ENCODE measurements at places on chromosomes 11 and 22.

GRCh38 chr11:34314936-34315335 is 42.9 kb downstream of the ABTB2 start:
- no peak for DNase-seq

DNA sequence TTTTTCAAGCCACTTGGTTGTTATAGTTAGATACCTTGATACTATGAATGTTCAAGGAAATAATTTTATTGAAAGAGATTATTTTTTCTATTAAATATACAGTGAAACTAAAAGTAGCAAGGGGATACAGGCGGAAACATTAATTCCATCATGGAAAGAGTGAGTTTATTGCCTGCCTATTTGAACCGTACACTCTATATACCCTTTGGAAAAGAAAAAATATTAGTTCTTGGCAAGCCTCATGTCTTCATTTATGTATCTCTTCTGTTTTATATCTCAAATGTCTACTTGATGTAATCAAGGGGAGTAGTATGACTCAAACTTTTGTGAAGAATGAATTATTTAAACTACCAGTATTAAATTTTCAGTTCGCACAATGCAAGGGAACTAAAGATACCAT is 54.0 kb downstream of the GAS2 start:
- no peak for DNase-seq

DNA sequence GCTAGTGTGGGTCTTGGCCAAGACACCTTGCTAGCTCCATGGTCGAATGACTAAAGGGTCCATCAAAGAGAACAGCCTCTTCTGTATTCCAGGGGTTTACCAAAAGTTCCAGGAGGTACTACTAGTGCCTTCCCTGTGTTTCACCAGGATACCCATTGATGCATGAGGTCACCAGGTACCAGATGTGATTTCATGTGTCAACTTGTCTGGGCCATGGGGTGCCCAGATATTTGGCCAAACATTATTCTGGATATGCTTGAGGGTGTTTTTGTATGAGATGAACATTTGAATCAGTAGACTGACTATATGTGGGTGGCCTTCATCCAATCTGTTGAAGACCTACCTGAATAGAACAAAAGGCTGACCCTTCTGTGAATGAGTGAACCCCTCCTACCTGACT is 92.8 kb downstream of the GALNT18 start:
- DNase-seq: no peak

DNA sequence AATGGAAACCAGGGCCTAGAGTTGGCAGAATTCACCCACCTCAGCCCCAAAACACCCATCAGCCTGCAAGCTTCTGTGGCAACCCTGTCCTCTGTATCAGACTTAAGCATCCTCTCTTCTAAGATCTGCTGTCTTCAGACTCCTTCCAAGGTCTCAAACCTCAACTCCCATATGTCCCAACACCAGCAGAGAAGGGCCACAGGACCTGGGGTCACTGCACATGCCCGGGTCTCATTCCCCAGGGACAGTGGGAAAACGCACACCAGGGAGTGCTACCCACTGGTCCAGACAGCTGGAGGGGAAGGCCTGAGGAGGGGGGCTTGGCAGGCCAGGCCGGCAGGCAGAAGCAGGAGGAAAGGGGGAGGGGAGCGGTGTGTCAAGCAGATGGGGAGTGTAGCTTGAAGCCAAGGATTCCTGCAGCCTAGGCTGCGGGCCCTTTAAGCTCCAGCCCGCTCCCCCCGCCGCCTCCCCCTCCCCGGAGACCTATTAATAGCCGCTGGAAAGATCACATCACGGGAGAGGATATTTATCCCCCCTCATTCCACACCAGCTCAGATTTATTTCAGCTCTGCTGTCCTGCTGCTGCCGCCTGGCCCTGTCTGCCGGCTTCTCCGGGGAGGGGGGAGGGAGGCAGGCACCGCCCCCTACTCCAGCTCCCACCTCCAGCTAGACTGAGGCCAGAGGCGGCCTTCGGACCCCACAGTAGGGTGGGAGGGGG is 16.7 kb downstream of the BCL9L start:
- DNase-seq: peak; percentile 88

GRCh38 chr11:72996959-72997358 is 145.2 kb downstream of the FCHSD2 start:
- DNase-seq: no peak

- no peak for DNase-seq
These were observed 68.3 kb upstream of the CECR2 start for GRCh38 chr22:17300926-17301325.

- no peak for DNase-seq
These were observed 21.2 kb upstream of the OR10W1 start for GRCh38 chr11:58289266-58289665.

DNA sequence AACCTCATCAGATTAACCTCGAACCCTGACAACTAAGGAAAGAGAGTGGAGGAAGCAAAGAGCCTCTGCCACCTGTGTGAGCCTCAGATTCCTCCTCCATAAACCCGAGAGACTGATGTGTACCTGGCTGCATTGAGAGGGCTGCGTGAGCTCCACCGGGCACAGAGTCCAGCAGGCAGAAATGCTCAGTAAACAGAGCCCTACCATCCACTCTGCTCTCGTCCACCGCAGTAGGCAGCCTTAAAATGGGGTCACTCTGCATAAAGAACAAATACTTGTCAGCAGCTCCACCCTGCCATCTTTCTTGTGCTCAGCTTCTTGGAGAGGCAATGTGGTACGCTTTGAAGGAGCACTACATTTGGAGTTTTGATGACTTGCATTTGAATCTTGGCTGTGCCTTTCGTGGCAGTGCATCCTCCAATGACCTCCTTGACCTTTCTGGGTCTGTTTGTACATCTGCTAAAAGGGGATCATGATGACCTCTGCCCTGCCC is 43.0 kb upstream of the CD5 start:
- no peak for DNase-seq

DNA sequence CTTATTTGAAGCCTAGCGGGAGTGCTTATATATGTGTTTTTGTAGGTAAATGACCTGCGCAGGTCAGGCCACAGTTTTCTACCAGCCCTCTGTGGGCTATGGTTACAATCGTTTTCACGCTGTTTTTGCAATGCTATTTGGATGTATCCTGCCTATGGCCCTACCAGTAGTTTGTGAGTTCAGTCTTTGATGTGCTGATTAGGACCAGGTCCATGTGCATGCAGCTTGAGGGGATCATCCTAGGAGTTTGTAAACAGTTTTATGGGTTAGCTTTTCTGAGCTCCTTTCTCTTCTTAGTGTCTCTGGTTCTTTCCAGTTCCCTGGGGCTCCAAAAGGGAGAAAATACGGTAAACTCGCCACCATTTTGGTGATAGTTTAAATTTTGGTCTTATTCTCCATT is 142.5 kb downstream of the LDLRAD3 start:
- no peak for DNase-seq

- no peak for DNase-seq
These were observed 19.0 kb downstream of the TSKU start for GRCh38 chr11:76802151-76802550.

DNA sequence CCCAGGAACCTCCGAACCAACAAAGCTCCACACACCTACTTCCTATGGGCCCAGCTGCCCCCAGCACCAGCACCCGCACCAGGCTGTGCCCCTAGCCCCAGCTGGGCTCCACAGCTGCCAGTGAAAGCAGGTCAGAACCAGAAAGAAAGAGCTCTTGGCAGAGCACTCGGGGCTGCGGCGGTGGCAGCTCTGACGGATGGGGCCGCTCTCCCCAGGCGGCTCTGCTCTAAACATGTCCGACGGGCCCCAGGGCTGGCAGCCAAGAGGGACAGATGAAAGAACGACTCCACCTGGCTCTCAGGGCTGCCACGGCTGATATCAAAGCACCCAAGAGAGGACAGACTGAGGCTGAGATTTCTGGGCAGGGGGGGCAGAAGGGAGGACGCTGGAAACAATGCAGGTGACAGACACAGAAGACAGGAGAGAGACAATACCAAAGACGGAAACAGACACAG is 25.7 kb downstream of the LRFN4 start:
- DNase-seq: no peak

DNA sequence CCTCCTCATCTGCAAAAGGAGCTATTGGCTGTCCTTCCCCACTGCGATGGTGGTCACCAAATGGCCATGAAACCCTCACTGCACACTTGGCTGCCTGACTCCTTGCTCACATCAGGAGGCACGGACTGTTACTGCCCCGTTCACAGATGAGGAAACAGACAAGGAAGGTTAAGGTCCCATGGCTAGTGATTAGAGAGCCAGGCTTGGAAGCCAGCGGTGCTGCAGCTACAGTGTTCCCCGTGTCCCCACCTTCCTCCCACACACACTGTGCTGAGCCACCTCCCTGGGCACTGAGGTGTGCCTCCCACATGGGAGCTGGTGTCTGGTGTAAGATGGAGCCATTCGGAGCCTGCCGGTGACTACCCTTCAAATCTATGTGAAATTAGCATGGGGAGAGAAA is 2.6 kb downstream of the ARHGAP8 start:
- no peak for DNase-seq

DNA sequence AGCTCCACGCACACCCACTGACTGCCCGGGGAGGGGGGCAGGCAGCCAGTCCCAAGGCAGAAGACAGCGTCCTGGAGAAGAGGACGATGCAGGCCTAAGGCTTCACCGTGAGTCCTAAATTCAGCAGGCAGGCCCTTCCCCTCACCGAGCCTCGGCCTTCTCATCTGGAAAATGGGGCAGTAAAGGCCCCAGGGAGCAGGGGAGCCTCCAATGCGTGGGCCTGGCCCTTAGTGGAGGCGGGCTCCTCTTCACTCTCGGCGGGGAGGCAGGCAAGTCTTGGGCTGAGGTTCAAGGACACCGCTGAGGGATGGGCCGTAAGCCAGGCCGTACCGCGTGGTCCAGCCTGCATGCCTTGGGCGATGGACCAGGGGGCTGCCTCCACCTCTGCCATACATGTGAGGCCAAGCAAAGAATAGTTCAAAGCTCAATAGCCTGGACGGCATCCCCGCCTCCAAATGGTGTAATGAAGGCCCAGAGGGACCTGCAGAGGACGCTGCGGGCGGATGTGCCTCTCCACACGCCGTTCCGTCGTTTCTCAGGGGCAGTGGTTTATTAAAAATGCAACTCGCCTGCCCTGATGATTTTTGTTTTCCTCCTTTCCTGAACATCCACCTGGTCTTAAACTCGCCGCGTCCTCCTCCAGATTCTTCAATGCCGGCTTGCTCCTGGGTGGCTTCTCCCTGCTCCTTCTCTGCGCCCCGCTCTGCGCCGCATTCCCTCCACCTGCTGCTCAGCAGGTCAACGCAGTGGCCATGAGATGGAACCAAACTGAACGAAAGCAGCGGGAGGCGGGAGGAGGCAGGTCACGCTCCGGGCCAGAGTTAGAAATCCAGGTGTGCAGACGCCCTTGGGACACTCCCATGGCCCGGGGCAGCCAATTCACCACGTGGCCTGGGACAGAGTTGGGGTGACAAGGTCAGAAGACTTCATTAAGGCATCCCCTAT is 627.8 kb downstream of the TBC1D22A start:
- DNase-seq: no peak

GRCh38 chr11:12567746-12568460 is 106.3 kb upstream of the TEAD1 start:
- DNase-seq: no peak

- peak; percentile 59 for DNase-seq
These were observed 53.9 kb upstream of the CEP126 start for GRCh38 chr11:101860696-101861427.

- DNase-seq: no peak
These were observed 32.3 kb downstream of the OSBPL5 start for GRCh38 chr11:3132831-3133260.

DNA sequence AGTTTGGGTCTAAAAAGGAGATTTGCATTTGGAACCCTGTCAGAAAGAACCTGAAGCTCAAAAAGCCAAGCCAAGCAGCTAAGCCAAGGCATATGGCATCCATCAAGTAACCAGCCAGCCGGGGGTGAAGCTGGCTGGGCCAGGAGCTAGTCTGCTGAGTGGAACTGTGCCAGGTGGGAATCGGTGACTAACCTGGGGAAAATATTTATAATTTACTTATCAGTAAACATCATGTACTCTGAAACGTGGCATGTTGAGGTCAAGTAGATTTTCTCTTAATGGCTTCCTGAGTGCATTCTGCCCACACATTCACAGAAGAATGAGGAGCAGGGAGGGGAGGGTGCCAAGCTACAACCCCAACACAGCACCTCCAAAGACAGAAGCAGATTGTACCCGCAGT is 70.5 kb upstream of the SESN3 start:
- no peak for DNase-seq
